ENCODE measurements at places on chromosomes 13 and 19.

DNA sequence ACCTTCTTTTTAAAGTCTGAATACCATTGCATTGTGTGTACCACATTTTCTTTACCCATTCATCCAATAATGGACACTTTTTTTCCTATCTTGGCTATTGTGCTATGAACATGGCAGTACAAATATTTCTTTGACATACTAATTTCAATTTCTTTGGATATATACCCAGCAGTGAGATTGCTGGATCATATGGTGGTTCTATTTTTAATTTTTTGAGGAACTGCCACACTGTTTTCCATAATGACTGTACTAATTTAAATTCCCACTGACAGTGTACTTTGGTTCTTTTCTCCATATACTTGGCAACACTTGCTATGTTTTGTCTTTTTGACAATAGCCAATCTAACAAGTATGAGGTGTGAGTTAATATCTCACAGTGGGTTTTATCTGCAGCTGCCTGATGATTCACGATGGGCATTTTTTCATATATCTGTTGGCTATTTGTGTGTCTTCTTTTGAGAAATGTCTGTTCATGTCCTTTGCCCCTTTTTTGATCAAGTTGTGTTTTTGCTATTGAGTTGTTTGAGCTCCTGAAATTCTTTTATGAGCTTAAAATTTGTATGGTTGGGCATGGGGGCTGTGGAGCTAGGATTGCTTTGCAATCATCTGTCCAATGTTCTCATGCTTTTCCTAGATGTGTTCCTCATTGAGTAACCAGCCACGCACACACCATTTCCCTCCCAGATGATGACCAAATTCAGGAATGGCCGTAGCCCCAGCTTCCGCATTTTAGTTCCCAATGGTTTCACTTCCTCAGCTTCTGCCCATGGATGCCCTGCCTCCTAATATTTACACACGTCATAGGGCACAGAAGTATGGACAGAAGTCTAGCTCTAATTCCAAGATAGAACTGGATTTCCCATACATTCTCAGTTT lies 380.0 kb upstream of the SGCG start:
- DNase-seq = no peak

- no peak for DNase-seq
Observed at GRCh38 chr13:94419925-94420305, 59.6 kb downstream of the DCT start.

DNA sequence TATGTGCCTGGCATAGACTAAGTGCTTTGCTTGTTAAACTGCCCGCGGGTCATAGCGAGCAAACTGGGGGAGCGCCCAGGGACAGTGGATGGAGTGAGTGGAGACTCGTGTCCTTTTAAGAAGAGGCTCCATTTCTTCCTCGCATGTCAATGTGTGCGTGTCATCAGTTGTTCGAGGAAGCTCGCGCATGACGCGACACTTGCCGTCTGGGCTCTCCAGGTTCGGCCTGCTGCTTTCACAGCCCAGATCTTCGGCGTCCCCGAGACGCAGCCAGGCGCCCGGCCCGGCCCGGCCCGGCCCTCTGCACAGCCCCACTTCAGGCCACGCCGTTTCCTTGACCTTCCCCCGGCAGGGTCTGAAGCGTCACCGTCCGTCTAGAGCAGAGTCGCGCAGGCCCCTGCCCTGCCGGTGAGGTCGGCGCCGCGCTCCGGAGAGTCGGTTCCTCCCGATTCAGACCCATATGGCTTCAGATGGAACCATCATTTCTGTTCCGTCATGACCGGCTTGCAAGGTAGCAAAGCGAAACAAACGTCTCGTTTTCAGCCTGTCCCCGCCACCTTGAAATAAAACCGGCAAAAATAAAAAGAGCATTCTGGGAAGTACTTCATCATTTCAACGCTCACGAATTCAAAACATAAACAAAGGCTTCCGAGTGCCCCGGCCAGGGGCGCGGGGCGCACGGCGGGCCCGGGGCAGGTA lies 599 bp upstream of the ARHGEF7 start:
- peak; percentile 32 for DNase-seq

GRCh38 chr13:102261809-102262208 lies 140.0 kb downstream of the FGF14 start:
- DNase-seq = no peak

GRCh38 chr19:31313291-31314030 lies 35.8 kb downstream of the TSHZ3 start:
- no peak for DNase-seq

- no peak for DNase-seq
Observed at GRCh38 chr13:58619396-58620113, 988.0 kb downstream of the PCDH17 start.

DNA sequence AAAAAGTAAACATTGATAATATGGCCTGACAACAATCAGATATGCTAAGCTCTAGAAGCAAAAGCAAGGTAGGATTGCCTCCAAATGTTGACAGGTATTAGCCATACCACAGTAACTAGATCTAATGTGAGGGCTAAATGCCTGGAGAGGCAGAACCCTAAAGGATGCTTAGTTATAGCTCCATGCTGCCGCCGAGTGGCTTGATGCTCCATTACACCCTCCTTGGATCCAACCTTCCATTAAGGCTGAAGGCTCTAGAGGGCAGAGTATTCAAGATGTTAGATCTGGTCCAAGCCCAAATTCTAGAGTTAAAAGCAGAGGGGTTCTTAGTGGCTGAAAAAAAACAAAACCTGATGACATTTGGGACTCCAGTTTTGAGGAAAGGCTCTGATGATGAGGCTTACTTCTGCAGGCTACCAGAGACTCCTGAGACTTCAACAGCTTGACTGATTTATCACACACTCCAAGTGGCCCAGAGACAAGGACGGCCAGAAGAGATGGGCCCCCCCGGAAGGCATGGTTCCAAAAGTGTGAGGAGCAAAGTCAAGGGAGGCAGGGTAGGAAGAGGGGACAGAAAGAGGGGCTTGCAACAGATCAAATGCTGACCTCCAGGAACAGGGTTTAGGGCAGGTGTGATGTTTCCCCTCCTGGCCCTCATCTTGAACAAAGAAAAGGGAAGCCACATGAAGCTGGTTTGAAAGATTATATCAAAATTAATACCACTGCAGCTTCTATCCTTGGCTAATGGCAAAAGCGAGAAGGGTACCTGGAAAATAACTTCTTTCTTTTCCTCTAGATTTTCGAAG lies 21.9 kb upstream of the CPB2 start:
- DNase-seq = peak; percentile 83

GRCh38 chr19:19145684-19146608 lies 7.7 kb upstream of the TMEM161A start:
- peak; percentile 91 for DNase-seq

GRCh38 chr19:6069268-6069791 lies 41.0 kb downstream of the RFX2 start:
- DNase-seq = peak; percentile 20
